ENCODE measurements at places on chromosomes 4 and X.

DNA sequence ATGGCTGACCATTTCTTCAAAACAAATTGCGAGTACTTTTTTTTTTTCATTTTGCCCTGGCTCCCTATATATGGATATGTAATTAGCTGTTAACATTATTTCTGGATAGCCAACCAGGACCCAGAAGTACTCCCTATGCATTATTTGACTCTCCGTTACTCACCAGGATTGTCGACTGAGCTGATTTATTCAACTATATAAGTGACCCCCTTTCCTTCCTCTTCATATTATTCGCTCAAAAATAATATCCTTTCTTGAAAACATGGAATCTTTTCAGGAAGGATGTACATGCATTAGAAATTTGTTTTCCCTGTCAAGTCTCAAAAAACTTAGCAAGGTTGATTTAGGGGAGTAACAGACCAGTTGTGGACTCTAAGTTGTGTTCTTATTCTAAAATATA lies 114.1 kb upstream of the KLHL4 start:
- DNase-seq = no peak

- DNase-seq = no peak
Measured at GRCh38 chr4:16897991-16898827, at the start of gene LDB2. TSS of gene LDB2 (minus strand) at chr4:16898645.

DNA sequence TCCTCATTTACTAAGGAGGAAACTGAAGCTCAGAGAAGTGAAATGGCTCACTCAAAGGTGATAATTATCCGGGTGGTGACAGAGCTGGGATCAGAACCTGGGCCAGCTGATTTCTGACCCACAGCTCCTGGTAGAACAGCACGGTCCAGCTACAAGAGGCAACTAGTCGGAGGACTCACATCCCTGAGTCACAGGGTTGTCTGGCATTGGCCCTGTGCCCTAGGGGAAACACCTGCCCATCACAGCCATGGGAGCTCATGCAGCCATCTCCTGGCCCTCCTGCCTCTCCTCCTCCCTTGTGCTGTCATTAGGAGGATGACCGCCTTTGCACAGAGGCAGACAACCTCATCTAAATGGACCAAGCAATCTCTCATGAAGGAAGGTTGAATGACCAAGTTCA lies 115.2 kb upstream of the TSPAN5 start:
- no peak for DNase-seq

DNA sequence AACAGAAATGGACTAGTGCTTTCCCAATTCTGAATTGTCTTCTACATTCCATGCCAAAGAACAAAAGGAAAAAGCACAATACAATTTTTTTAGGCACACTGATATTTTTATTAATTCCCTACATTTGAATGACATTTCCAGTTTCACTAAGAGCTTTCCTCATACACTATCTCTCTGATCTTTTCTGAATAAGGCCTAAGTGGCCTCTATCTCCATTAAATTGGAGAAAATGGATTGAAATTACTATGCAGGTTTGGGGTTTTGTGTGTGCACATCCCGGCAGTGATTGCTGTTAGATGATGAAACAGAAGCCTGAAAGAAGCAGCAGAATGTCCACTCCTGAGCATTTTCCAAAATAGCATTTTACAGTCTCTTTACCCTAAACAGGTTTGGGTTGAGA lies 104.0 kb downstream of the ATP11C start:
- no peak for DNase-seq

GRCh38 chr4:108320061-108320460 lies 151.3 kb upstream of the LEF1 start:
- no peak for DNase-seq

GRCh38 chr4:88137112-88137511 lies 21.3 kb downstream of the ABCG2 start:
- DNase-seq = no peak

- no peak for DNase-seq
Measured at GRCh38 chr4:145348291-145348690, 133.4 kb upstream of the SMAD1 start.

DNA sequence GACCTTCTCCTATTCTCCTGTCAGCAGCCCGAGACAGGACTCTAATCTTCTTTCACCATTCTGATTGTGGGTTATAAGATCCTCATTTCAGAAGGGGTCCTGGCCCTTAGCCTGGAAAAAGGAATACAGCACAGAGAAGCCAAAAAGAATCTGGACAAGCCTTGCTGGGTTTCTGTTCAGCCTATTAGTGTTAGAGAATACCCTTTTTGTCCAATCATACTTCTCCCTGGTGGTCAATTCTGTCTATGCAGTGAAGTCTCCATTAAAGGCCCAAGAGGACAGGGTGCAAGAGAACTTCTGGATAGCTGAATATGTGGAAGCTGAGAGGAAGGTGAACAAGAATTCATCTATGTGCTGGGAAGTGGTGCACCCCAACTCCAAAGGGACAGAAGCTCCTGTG lies 105.7 kb upstream of the AGA start:
- no peak for DNase-seq

Data from stimulated activated CD4-positive, alpha-beta T cell treated with anti-CD3 and anti-CD28 coated beads, Interleukin-4, amount 100 ng/mL, for 1 hour (primary cell).